ENCODE measurements at places on chromosomes 6 and 20.
A peak's percentile ranks its signal among the peaks of the same experiment; 100 is the strongest.

DNA sequence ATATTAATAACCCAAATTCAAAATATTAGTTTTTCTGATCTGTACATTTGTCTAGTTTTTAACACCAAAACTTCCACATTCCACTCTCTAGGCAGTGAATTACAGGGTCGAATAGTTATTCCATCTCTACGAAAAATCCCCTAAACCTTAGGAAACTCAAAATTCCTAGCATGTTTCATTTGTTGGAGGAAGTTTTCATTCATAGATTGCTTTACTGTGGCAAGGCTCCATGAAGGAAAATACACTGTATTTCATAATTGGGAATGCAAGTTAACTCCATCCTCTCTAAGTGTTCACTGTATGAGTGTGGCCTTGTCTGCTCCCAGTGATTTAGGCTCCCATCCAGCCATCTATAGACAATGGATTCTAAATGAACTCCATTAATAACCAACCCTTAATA, 296.1 kb downstream of the TENT5A start:
- DNase-seq = no peak

DNA sequence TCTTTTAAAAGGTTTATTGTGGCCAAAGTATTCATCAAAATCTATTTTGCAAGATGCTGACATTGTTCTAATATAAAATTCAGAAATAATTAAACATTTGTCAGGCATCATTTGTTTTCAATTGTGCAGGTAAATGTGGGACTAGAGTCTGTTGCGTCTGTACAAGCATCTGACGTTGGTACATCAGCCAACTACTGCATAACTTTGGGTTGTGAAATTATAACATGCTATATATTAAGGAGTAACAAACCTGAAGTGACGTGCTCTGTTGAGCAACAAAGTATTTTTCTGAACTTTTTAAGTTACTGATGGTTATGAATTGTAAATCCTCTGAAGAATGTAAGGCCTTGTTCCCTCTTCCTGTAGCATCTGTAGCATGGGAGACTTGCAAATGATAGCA, 66.0 kb downstream of the RNF182 start:
- no peak for DNase-seq

DNA sequence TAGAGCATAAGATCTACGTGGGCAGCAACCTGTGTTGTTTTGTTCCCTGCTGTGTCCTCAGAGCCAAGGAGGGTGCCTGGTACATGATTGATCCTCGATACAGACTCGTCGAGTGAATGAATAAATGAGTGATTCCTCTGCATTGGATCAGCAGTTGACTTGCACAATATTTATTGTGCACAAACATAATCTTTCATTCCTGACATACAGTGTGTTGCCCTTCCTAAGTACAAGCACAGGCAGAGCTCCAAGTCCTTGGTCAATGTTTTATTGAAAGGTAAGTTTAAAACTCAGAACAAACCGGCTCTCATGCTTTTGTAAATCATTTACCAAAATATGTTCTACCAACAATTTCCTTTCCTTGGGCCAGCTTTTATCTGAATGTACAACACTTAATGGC, 57.4 kb downstream of the STMND1 start:
- DNase-seq = no peak

GRCh38 chr6:31729515-31729978, 448 bp upstream of the DDAH2 start:
- no peak for DNase-seq

- no peak for DNase-seq
Observed at GRCh38 chr6:86536121-86536520, 401.2 kb upstream of the HTR1E start.

GRCh38 chr6:3151691-3152090, 5.7 kb downstream of the TUBB2A start:
- DNase-seq = no peak

DNA sequence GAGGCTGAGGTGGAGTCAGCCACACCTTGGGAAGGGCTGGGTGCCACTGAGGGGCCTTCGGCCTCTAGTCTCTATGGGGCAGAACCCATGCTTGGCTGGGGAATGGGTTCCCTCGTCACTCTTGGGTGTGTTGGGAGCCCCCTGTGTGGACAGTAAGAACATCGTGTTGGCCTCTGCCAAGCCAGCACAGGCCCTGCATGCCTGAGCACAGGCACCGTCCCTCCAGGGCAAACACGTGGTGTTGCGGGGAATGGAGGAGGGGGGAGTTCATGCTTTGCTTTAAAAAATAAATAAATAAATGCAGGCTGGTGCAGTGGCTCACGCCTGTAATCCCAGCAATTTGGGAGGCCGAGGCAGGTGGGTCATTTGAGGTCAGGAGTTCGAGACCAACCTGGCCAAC, 63.0 kb downstream of the EZR start:
- no peak for DNase-seq

- no peak for DNase-seq
Observed at GRCh38 chr20:24303393-24304170, 165.8 kb upstream of the SYNDIG1 start.

- DNase-seq = no peak
Observed at GRCh38 chr20:37389241-37389747, 43.4 kb downstream of the SRC start.

- DNase-seq = no peak
Observed at GRCh38 chr6:112362812-112363570, 15.9 kb downstream of the RFPL4B start.

- DNase-seq = no peak
Observed at GRCh38 chr6:26358511-26358981, 6.5 kb upstream of the BTN3A2 start.

DNA sequence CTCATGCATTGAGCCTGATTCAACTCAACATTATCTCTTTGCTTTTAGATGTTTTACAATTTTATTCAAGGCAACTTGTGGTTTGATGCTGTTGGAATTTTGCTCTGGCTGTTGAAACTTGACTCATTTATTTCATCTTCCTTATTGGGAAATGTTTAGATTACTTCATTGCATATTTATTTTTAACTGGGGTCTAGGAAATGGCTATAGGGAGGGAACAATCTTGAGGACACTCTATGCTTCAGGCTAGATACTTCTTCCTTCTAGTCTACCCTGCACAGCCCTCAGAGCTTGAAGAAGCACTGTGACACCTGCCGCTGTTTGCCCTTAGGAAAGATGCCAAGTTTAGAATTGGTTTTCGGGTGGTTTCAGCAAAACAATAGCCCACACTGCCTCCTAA, 183.4 kb downstream of the ADGRG6 start:
- DNase-seq = no peak

DNA sequence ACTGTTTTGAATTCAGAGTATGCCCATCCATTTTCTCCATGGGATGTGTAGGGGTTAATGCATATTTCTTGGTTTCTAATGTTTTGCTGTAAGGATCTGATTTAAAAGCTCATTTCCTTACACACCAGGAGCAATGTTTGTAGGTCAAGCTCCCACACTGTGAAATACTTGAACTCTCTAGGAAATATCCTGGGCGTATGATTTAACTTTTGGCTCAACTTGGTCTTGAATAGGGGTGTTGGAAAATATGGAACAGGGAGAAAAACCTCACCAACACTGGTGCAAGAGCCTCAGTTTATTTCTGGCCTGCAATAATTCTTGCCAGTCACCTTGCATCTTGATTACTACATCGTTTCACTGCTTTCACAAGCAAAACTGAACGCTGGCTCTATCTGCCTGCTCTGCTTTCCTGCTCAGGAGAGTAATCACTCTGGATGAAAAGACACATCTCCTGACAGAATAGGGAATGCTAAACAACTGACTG, 25.1 kb upstream of the RFPL4B start:
- no peak for DNase-seq

DNA sequence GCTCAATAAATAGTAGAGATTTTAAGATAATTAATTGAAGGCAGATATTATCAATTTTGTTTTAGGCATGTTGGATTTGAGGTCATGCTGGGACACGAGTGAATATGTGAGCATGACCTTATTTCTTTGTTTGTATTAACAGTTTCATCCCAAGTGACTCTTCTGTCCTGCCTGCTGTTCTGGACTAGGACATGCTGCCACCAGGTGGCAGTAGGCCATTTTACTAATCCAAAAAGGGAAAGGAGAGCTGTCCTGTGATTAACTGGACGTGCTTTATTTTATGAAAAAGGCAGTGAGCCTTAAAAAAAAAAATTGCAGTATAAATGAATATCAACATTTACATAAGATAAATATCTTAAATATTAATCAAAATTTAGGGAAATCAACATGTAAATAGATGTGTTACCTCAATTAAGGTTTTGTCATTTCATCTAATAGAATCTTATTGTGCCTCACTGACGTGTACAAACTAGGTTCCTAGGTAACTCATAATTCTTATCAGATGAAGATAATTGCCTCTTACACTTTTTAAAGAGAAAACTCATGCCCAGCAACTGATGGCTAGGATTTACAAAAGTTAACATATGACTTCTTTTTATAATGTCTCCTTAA, 49.8 kb downstream of the FRK start:
- DNase-seq = peak; percentile 0

All from NCI-H510A (cell line).